ENCODE measurements at places on chromosomes 7 and 10.

DNA sequence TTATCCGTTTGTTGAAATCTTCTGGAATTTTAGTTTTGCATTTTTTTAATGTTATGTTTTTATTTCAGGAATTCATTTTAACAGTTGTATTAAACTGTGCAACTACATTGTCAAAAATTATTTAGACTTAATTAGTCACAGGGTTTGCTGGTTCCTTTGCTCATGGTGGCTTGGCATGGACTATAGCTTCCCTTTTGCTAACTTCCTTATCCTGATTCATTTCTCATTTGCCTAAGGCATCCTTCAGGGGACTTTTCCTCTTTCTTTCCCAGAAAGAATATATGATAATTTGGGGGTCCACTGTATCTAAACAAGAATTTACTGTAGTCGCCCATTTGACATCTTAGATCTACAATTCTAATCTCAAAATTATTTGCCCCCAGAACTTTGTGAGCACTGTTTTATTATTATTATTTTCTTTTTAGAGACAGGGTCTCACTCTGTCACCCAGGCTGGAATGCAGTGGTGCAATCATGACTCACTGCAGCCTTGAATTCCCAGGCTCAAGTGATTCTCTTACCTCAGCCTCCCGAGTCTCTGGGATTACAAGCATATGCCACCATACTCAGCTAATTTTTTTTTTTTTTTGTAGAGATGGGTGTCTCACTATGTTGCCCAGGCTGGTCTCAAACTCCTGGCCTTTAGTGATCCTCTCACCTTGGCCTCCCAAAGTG lies 13.9 kb downstream of the FIGNL1 start:
- no peak for DNase-seq

DNA sequence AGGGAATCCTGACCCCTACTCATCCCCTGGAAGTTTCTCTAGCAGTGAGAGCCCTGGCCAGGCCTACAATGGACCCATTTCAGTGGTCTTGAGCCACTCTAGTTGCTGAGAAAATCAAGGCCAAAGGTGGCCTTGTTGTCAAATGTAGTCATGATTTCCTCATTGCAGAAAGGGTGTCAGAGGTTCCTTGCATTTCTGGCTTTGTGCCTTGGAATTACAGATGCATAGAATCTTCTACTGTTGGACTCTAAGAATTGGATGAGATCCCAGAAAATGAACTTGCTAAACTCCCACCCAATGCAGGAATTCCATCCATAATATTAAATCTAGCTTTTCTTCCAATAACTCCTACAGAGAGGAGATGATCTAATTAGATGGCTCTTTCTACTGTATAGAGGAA lies 12.2 kb downstream of the CPA2 start:
- no peak for DNase-seq

DNA sequence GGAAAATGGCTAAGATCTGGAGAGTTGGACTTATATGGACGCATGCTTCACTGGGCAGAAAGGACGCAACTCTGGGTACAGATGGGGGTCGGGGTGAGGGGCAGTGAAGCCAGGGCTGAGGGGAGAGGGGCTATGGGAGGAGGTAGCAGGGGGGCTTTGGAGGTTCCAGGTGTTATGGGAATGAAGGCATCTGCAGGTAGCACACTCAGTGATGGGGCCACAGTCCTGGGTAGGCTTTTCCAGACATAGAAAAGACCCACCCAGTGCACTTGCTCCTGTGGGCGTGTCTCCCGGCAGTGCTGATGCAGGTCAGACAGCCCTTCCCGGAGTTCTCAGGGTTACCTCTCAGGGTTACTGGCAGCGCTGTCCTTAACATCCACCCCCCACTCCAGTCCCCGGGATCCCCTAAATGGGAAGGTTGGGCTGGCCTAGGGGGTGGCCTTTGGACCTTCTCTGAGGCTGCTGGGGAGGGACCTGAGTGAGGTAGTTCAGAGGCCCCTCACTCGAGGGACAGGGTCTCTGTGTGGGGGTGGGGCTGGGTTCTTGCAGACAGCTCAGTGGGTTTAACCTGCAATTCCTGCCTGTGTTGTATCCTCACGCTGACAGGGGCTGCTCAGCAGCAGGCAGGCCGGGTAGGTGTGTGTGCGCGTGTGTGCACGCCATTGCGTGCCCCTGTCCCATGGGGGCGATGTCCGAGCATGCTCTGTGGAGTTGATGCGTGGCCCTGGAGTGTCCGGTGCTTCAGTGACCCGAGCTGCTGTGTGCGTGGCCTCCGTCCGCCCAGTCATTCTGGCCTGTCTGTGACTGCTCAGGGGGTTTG lies 6.2 kb downstream of the ZYX start:
- no peak for DNase-seq

DNA sequence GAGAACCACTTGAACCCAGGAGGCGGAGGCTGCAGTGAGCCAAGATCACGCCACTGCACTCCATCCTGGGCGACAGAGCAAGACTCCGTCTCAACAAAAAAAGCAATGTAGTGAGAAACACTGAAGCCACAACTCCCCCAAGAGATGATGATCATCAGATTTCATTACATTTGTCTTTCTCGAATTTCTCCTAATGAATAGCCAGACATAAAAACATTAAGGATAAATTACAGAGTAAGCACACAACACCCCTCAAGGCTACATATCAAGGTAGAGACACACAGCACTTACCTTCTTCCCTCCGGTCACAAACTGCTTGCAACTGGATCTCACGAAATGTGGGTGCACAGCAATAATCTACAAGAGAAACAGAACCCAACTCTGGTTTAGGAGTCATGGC lies 91.5 kb downstream of the VPS41 start:
- no peak for DNase-seq

- DNase-seq: no peak
These were observed 5.2 kb downstream of the MTG1 start for GRCh38 chr10:133399123-133399601.

- DNase-seq: no peak
These were observed 490 bp downstream of the KIN start for GRCh38 chr10:7787150-7787856.

DNA sequence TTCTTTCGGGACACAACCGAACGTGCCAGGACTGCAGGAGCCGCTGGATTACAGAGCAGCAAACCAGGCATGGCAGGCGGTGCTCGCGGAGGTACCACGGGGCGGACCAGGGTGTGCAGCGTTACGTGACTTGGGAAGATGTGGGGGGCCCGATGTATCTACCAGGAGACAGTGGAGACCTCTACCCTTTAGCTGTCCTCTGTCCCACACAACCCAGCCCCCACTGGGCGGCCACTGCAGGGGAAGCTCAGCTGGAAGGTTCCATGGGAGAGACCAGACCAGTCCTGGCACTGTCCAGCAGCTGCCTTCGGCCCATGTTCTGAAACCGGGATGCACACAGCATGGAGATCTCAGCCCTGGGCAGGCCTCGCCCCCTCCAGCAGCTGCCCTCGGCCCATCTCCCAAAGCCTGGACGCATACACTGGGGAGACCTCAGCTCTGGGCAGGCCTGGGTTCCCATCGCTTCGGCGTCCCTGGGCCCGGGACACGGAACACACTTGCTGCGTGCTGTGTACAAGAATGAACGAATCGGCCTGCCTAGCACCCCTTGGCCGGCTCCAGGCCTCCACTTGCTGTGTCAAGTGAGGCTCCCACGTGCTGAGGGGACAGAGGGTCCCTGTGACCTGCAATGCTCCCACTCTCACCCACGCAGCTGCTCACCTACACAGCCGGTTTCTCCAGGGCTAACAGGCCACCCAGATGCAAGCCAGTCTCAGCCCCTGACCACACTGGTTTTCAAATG lies 177.4 kb downstream of the ELFN1 start:
- DNase-seq: no peak

DNA sequence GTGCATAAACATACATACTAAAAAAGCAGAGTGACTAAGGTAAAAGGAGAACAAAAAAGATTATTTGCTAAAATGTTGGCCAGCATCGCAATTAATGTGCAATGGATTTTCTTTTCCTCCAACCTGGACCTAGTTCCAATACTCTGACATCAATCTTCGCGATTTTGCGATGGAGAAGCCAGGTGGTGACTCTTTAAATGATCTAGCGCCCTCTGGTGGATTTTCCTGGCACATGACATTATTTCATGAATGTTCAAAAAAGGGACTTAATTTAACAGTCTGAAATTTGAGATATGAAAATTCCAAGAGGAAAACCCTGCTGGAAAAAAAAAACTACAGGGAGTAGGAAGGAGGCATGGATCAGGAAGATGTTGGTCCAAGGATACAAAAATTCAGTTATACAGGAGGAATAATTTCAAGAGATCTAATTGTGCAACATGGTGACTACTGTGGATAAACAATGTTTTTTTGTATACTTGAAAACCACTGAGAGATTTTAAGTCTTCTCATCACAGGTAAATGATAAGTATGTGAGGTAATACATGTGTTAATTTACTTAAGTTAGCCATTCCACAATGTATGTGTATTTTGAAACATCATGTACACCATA lies 4.3 kb upstream of the KCNMA1 start:
- no peak for DNase-seq

GRCh38 chr7:5248201-5248885 lies 34.4 kb upstream of the SLC29A4 start:
- DNase-seq: no peak

DNA sequence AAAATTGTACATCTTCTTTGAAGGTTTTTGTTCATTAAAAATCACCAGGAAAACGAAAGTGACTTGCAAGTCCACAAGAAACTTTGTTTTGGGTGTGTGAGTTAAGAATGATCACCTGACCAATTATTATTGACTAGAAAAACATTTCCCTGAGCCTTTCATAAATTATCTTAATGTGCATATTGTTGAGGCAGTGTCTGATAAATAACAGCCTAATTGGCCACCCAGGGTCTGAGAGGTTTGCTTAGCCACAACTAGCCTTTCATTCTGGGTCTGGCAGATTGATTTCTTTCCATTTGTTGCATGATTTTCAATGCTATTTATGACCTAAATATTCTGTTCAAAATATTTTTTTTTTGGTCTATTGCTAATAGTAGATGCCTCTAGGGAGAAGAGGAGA lies 152.8 kb downstream of the AUTS2 start:
- DNase-seq: no peak

- DNase-seq: no peak
These were observed 320.7 kb upstream of the MAGI2 start for GRCh38 chr7:79774150-79774549.

DNA sequence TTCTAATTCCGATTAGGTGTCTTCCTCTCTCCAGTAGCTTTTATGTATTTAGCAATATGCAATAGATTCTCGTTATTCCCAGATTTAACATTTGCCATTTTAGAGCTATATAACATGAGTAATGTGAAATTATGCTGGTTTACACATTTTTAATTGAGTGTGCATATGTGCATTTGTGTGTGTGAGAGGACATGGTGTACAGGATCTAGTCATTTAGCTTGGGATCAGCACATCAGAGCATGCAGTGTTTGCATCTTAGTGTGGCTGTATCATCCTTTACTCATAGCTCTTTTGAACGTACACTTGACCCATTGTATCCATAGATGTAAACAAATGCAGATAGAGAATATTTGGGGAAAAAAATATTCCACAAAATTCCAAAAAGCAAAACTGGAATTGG lies 65.9 kb downstream of the DENND11 start:
- DNase-seq: no peak

GRCh38 chr7:131619336-131620305 lies 63.2 kb upstream of the PODXL start:
- DNase-seq: no peak

- DNase-seq: no peak
These were observed 34.7 kb downstream of the A1CF start for GRCh38 chr10:50850578-50851230.

GRCh38 chr7:157513162-157513621 lies 176.4 kb downstream of the DNAJB6 start:
- DNase-seq: no peak

DNA sequence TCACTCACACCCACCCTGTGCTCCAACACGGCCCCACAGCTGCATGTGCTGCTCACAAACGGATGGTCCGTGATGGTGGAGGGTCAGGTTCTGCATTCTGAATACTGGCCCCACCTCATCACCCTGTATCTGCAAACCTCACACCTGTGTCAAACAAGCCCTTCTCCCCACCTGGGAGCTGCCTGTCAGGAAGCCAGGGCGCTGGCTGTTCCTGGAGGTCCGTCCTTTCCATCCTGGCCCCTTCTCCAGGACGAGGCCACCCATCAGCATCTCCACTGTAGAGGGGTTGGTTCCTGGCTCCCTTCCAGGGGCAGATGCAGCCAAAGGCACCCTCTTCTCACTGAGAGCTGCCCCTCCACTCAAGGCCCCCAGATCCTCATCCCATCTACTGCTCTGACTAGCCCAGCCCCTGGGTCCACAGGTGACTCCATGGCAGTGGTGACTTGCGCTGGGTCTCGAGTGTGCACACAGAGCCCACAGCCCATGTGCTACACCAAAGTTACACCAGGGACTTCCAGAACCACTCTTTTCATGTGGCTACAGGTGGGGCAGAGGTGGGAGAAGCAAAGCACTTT lies 229.4 kb downstream of the TNS3 start:
- no peak for DNase-seq

GRCh38 chr10:111990734-111991133 lies 192.8 kb downstream of the GPAM start:
- DNase-seq: no peak

DNA sequence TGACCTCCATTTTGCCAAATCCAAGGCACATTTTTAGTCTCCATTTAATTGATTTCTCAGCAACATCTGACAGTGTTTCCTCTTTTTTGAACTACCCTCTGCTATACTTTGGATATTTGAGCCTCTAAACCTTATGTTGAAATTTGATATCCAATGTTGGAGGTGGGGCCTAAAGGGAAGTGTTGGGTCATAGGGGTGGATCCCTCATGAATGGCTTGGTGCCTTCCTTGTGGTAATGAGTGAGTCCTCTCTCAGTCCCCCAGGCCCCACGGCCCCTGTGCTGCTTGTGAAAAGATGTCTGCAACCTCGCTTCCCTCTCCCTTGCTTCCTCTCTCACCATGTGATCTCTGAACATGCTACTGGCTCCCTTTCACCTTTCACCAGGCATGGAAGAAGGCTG lies 96.8 kb upstream of the DGKB start:
- DNase-seq: no peak

DNA sequence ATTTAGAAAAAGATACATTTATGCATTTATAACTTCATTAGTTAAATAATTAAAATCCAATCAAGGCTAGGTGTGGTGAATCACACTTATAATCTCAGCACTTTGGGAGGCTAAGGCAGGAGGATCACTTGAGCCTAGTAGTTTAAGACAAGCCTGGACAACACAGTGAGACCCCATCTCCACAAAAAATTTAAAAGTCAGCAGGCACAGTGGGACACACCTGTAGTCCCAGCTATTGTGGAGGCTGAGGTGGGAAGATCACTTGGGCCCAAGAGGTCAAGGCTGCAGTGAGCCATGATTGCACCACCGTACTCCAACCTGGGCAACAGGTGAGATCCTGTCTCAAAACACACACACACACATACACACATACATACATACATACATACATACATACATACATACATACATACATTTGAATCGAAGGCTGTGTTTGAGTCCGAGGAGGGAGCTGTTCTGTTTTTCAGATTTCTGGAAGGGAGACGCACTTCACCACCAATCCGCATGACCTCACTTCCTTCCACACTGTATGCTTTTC lies 30.1 kb downstream of the SFMBT2 start:
- DNase-seq: no peak

DNA sequence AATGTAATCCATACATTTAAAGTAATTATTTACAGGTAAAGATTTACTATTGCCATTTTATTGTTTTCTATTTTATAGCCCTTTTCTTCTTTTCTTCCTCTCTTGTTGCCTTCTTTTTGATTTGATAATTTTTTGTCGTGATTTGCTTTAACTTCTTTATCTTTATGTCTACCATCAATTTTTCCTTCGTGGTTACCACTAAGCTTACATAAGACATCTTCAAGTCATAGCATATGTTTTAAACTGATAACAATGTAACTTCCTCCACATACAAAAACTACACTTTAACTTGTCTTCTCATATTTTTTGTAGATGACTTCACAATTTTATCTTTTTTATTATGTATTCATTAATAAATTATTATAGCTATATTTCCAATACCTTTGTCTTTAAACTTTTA lies 316.6 kb downstream of the PLXDC2 start:
- no peak for DNase-seq

Measured in thymus (tissue), 14 donors.